ENCODE measurements at places on chromosomes 16 and 17.

- no peak for DNase-seq
Observed at GRCh38 chr16:53209877-53210276, 155.1 kb downstream of the CHD9 start.

DNA sequence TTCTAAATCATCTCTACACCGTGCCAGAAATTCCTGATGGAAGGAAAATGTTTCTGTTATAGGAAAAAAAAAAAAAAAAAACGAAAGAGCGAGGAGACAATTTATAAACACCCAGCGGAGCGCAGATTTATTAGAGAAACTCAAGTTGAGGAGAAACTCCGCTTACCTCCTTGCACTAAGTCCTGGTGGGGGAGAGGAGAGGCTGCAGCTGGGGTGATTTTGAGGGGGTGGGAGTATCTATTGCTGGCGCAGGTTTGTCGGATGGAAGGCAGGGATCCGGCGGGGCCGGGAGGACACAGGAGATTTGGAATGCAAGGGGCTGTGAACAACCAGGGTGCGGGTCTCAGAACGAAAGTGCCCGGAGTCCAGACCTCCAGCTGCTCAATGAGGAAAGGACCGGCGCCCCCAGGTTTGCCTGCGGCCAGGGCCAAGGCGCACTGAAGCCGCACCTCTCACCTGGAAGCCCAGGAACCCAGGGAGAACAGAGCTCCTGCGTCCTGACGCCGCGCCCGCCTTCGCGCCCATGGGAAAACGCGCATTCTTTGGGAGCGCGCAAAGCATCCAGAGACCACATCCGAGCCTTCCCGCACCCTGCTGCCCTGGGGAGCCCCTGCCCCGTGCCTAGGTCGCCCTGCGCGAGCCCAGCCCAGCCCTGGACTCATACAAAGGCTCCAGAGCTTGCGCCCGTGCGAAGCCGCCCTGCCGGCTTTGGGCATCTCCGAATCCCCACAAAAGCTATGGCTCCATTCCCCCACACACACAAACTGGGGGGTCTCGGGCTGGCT is 2.6 kb upstream of the HOXB8 start:
- peak; percentile 24 for DNase-seq

DNA sequence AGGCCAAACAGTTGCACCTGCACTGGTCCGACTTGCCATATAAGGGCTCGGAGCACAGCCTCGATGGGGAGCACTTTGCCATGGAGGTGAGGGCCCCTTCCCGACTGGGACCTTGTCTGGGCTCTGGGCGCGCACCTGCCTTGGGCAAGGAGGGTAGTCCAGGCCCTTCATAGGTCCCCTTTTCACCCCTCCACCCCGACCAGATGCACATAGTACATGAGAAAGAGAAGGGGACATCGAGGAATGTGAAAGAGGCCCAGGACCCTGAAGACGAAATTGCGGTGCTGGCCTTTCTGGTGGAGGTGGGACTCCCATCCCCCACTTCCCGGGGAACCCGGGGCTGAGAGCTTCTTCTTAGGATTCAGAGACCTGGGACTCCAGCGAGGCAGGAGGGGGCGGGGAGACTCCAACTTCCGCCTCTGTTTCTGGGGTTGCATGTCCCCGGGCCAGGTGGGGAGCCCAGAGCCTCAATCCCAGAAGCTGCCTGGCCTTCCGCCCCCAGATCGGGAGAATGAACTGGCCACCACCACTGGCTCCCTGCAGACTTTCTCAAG is 7.8 kb downstream of the CA4 start:
- no peak for DNase-seq

DNA sequence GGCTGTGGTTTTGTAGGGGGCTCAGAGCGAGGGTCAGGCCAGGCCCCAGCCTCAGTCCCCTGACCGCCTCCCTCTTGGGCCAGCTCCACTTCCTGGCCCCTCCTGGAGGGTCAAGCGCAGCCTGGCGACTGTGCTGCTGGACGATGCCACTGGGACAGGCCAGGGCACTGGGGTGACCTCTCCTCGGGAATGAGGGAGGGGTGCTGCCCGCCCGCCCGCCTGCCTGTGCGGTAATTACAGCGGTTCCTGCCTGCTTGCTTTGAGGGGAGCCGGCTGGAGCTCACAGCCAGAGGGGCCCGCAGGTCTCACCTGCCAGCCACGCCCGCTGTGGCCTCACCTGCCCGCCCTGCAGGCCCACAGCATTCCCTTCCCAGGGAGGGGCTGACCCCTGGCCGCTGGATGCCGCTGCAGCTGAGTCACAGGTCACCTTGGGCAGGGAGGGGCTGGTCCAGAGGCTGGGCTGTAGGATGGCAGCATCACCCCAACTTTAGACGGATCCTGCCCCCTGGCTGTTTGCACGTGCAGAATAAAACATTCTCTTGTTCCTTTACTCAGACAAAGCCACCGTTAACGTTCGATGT is 76.7 kb upstream of the CBX4 start:
- no peak for DNase-seq

DNA sequence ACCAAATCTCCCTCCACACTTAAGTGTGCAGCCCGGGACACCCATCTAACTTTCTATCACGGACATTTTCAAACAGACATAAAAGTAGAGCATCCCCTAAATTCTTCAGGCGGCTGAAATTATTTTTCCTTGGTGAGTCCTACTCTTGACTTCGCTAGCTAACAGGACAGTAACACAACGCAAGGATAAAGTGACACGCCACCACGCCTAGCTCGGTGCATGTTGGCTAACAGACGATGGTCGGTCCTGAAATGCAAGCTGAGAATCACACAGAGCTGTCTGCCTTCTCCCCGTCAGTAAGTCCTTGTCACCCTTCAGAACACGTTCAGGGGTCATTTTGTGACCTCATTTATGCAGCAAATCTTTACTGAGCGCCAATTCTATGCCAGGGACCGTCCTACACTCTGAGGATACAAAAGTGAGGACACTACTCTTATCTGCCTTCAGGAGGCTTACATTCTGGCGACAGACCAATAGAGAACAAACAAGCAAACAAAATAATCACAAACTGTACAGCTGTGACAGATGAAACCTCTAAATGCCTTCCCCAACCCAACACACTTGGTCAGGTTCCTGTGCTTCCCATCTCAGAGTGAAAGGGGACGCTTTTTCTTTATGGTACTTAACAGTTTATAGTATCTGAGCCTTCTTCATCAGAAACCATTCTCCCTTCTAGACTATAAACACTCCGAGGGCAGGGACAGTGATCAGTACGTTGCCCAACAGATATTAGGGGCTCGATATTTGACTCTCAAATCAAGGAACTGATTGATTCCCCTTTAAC is 1.3 kb downstream of the NTAN1 start:
- no peak for DNase-seq

- DNase-seq: peak; percentile 34
Observed at GRCh38 chr17:751269-752001, 629 bp downstream of the GEMIN4 start.

DNA sequence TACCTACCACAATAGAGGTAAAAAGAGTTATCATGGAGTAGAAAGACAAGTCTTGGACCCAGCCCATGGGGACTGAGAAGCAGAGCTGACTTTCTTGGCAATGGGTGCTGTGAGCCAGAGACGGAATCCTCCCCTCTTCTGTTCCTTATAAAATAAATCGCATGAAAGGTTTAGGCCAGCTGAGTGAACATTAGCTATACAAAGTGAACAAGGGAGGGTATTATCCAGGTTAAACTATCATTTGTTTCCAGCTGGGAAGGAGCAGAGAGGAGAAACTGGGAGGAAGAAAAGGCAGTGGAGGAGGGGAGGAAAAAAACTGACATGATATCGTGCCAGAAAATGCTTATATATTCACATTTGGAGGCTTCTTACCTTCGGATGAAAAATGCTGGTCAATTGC is 13.3 kb upstream of the PAFAH1B1 start:
- DNase-seq: no peak

GRCh38 chr16:66925322-66925840 is at the start of gene RRAD:
TSS of gene RRAD (minus strand) at chr16:66925535. CDS start at chr16:66925179, 356 bp downstream.
- peak; percentile 29 for DNase-seq

DNA sequence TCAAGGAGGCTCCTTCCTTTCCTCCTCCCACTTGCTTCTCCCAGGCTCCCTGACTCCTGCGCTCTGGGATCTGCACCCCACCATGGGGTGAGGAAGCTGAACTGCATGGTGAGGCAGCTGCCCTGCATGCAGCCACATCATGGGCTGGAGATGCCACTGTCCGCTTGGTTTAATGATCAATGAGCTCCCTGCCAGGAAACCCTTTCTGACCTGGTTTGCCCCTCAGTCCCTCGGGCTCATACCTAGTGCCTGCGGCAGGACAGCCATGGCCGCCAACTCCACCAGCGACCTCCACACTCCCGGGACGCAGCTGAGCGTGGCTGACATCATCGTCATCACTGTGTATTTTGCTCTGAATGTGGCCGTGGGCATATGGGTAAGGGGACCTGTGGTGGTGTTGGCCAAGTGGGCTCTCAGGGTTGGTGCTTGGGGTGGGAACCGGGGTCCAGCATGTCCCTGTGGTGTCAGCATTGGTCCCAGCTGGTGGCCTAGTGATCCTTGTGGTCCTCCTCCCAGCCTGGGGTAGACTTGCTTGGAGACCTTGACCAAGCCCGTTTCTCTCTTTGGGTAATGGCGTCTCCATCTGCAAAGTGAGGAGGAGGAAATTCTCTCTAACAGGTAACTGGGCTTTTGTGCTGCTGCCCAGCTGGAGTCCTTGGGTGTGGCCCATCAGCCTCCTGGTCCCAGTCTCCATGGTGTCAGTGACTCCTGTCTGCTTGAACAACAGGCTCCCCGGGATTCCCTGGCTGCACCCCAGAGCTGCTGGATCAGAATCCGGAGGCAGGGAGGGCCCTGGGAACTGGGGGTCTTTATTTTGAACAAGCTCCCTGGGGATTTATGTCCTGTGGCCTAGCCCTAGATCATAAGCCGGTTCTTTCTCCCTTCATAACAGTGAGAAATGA is at the start of gene SLC5A10:
SLC5A10 (plus strand) TSS at position 225 of the 902 bp plus-strand sequence; CDS start at position 266, 41 bp downstream.
- DNase-seq: no peak

DNA sequence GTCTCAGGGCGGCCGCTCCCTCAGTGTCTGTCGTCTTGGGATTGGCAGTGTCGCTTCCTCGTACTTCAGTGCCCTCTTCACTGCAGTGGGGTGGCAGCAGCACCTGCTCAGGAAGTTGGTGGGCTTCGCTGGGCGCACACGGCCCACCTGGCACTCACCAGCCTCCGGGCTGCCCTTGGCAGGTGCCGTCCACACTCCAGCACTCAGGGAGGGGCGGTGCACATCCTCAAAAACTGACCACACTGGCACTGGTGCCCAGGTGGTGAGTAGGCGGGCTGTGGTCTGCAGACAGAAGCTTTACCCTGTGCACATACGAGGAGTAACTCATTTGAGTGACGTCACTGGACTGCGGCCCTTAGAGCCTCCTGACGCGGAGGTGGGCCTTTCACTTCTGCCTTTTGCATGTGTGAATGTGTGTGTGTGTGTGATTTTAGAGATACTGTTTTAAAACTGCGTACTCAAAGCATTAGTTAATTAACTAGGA is 94.6 kb downstream of the BANP start:
- DNase-seq: no peak

GRCh38 chr17:30236766-30237165 is 1.3 kb upstream of the SLC6A4 start:
- DNase-seq: peak; percentile 26

GRCh38 chr16:73192232-73192894 is 144.4 kb upstream of the ZFHX3 start:
- DNase-seq: peak; percentile 48

GRCh38 chr17:51487947-51488346 is 227.6 kb downstream of the UTP18 start:
- no peak for DNase-seq

DNA sequence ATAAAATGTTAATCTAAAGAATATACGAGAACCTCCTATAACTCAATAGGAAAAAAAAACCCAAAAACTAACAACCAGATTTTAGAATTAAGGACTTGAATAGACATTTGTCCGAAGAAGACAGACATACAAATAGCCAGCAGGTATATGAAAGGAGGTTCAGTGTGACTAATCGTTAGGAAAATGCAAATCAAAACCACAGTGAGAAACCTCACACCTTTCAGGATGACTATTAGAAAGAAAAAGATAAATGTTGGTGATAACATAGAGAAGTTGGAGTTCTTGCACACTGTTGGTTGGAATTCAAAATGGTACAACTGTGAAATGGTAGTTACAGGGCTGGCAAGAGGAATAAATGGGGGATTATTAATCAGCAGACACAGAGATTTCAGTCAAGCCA is 339.0 kb downstream of the TMEM114 start:
- no peak for DNase-seq

DNA sequence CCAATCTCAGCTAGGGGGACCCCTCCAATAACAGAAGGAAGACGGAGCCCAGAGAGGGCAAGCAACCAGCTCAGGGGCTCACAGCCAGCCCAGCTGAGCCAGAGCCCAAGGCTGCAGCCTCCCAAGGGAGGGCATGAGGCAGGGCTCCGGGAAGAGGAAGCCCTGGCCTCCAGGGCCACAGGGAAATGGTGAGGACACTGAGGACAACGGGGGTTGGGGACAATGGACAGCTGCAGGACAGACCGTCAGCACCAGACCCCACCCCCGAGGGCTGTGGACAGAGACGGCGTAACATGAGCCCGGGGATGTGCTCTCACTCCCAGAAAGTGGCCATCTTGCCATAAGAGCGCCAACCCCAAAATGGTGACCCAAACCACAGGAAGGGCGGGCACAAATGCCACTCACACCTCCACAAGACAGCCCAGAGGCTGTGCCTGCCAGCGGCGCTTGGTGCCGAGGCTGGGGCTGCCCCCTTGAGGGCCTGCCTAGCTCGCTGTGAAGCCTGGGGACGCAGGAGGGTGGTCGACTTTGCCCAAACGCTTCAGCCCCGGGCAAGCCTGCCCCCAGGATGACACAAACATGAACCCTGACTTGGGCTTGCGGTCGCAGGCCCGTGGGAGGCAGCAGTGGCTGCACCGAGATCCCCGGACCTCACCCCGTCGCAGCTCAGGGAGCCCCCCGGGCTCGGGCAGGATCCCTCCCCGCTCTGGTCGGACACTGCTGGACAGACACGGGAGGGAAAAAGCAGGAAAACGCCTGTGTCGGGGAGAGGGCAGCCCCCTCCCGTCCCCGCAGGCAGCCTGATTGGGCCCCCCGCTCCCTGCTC is 10.5 kb downstream of the PIMREG start:
- no peak for DNase-seq

DNA sequence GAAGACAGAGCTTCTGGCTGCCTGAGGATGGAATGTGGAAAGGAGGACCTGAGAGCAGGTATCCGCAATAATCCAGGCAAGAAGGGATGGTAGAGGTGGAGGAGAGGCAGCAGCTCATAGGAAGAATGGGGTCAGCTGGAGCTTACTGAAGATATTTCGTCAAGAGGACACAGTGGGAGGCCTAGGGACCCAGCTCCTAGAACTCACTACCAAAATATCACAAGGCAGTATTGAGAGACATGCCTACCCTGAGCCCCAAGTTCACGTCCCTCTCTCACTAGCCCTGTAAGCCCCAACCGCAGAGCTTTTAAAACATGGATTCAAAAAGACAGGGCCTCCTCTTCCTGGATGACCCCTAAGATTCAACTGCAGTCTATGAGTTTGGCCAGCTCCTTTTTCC is 14.2 kb upstream of the CCL8 start:
- DNase-seq: no peak

All from astrocyte of the spinal cord (primary cell).